ENCODE measurements at places on chromosomes 2 and 18.

- DNase-seq, result no peak
Observed at GRCh38 chr2:98872526-98872925, 63.5 kb downstream of the CRACDL start.

- DNase-seq, result no peak
Observed at GRCh38 chr2:241887806-241888522, 18.4 kb downstream of the RTP5 start.

DNA sequence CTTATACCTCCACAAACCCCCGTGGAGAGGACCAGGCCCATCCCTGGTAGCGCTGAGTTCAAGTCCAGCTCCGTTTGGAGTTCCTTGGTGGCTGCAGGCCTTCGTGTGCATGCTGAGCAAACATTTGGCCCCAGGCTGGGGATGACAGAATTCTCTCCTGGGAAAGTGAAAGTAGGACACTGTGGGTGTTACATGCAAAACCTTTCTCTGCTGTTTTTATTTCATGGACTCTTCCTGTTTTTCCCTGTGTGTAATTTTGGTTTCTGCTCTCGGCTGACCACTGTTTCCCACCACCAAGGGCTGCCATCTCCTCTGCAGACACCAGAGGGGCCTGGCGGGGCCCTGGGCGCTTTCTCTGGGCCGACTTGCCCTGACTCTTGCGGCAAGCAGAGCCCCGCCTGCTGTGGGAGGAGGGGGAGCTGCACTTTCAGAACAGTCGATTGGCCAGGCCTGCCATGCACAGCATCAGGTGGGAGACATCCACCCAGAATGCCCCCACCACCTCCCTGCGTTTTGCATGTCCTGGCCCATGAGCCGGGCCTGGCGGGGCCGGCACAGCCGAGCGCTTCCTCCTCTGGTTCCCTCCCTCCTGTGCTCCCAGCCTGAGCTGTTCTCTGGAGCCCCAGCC lies 102.4 kb downstream of the CABLES1 start:
- DNase-seq, result peak; percentile 91

DNA sequence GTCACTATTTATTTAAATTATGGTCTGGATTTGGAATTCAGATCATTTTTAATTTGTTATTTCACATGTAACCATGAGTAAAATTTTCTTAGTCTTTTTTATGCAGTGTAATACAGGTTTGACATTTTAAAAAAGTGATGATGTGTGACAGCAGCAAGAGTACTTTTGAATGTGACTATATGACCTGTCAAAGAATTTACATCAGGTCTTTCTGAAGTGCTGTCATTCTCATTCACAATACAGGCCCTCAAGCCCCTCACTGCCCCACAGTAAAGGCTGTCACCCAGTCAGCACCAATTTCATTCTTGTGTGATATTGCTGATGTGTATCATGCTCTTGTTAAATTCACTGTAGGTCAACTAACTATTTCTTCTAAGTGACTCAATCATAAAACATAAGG lies 364.2 kb downstream of the NUP35 start:
- no peak for DNase-seq

DNA sequence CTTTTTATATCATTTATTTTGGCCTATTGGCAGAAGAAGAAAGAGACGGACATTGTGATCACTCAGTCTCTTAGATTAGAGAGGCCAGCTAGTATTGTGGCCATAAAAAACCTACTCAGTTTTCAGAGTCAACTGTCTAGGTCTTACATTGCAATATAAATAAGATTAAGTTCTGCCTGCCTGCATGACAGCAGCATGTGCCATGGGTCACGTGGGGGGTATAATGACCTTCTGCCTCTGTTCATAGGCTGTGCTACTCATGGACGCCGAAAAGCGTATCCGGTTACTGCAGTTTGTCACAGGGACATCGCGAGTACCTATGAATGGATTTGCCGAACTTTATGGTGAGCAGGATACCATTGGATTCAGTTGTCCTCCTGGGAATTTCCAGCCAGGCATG lies 238.5 kb downstream of the ALPK2 start:
- DNase-seq, result no peak

DNA sequence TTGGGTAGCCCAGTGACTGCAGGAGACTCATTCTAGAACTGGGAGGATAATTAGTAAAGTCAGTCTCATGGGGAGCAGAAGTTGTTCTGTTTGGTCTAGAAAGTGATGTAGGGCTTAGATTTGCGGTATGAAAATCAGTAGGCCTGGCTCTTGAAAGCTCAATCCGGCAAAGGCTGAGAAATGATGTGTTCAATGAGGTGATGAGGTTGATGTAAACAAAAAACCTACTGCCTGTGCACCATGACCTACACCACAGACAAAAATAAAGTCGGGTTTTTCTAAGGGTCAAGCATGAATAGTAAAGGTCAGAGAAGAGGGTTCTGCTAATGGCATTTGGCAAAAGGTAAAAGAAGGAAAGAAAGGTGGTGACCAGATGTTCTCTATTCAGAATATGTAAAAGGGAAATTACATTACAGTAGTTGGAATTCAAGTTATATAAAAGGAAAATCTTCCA lies 80.8 kb upstream of the COL5A2 start:
- DNase-seq, result no peak

DNA sequence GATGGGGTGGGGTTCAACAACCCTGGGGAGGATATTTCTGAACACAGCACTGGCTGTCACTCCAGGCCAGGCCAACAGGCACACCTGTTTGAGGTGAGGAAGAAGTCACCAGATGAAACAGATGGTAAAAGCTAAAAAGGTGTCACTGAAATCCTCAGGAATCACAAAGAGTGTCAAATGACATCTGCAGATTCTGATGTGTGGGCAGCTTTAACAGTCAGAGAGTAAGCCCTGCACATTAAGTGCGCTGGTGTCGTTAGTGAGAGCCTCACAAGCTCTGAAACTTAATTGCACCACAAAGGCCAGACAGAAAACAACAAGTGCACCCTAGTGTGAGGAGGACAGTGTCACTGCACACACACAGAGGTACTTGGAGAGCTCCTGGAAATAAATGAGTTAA lies 13.6 kb downstream of the FLACC1 start:
- no peak for DNase-seq
